ENCODE measurements at places on chromosomes 3 and 15.

GRCh38 chr15:67979281-67979680, 74.8 kb upstream of the PIAS1 start:
- no peak for DNase-seq

- DNase-seq: no peak
Observed at GRCh38 chr3:154730186-154730585, 300.2 kb upstream of the GPR149 start.

GRCh38 chr3:129536804-129537203, 6.2 kb upstream of the H1-8 start:
- no peak for DNase-seq

DNA sequence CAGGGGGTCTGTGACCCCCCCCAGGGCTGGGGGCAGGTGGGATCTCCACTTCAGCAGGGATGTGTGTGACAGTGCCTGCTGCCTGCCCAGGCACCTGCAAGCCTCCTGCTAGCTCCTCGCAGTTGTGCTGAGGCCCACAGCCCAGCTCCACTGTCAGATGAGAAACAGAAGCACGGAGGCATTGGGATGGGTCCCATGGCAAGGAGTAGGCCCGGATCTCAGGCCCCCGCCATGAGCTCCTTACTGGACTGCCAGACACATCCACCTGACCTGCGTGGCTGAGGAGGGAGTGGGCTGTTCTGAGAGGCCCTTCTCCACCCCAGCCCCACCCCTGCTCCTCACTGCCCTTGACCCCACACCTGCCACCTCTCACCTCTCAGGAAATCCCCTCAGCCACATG, 18.2 kb upstream of the SKOR1 start:
- DNase-seq: no peak
